ENCODE measurements at places on chromosomes 16 and 17. TPM values are rescaled to one million over a fixed set of nuclear protein-coding genes. Genes with fewer than 3 reads are reported as not detected.

DNA sequence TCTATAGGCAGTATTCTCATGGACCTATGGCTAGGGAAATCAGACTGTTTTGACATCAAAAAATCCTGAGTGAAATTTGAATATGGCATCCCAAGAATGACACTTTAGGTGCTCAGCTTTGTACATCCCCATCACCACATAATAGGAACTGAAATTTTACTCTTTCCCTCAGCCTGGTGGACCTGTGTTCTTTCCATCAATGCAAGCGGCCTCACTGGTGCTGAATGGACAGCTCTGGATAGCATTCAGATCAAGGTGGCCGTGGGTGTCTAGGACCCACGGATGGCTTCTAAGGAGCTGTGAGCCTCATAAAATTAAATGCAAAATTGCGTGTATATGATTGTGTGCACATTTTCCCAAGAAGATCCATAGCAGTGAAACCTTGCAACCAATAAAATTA, 152.6 kb downstream of the MAP2K6 start:
- no peak overlapping the region for H3K4me3 ChIP-seq
- no peaks in the 10 kb centered on the region for H3K27me3 ChIP-seq
- no peak for DNase-seq
- no peaks in the 10 kb centered on the region for H3K36me3 ChIP-seq

GRCh38 chr17:78377858-78378224, 608 bp upstream of the PGS1 start:
- no peaks in the 10 kb centered on the region for H3K27me3 ChIP-seq
- H3K27ac ChIP-seq: peak overlapping the region; percentile 85
- DNase-seq: no peak
- no peaks in the 10 kb centered on the region for H3K36me3 ChIP-seq
- H3K4me3 ChIP-seq: peak overlapping the region; percentile 96

GRCh38 chr17:29687596-29687995, 64.9 kb upstream of the CORO6 start:
- H3K36me3 ChIP-seq: no peaks in the 10 kb centered on the region
- no peak overlapping the region for H3K4me3 ChIP-seq
- H3K27ac ChIP-seq: no peak overlapping the region
- DNase-seq: no peak
- no peaks in the 10 kb centered on the region for H3K27me3 ChIP-seq

GRCh38 chr16:89324056-89325010, 106.8 kb downstream of the ZNF778 start:
- H3K36me3 ChIP-seq: no peaks in the 10 kb centered on the region
- DNase-seq: peak; percentile 60
- H3K27ac ChIP-seq: peak overlapping the region; percentile 88
- H3K4me1 ChIP-seq: peaks cover 76% of the 10 kb centered on the region
- H3K4me3 ChIP-seq: no peak overlapping the region

The SLC35G6 gene
- polyA plus RNA-seq: not detected

- peaks cover 9% of the 10 kb centered on the region for H3K36me3 ChIP-seq
- H3K27me3 ChIP-seq: peaks cover 44% of the 10 kb centered on the region
- no peak overlapping the region for H3K27ac ChIP-seq
- H3K4me1 ChIP-seq: peaks cover 41% of the 10 kb centered on the region
- no peak for DNase-seq
Observed at GRCh38 chr17:64783031-64783461, 120.9 kb upstream of the SMURF2 start.

The SHISA6 gene
- not detected for polyA plus RNA-seq

DNA sequence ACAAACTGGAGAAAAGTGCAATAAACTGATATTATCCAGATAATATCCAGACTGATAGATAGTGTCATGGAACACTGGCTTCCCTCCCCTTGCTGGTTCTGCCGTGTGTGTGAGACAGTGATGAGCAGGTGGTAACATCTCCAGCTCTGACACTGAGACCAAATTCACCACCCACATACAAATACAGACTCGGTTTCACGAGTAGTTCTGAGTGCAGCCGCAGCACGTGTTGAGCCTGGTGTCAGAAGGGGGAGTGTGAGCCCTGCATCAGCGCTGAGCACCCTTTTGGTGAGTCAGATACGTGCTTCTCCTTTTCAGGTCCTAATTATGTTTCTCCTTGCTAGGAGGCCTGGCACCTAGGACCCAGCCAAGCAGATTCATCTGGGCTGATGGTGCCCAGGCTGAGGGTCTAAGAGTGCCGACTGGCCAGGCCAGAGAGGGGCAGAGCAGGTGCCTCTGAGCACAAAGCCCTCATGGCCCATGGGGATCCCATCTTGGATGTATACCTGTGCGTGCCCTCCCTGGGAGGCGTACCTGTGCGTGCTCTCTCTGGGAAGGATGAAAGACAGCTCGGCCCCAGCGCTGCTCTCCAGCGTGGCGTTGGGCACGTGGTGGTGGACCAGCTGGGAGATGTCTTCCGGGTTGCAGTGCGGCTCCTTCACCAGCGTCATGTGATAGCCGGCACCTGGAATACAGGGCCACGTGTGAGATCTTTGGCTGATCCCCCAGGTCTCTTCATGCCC, 27.3 kb upstream of the RNPS1 start:
- H3K4me3 ChIP-seq: no peak overlapping the region
- no peak overlapping the region for H3K27ac ChIP-seq
- no peaks in the 10 kb centered on the region for H3K27me3 ChIP-seq

GRCh38 chr17:32558997-32559650, 72.3 kb downstream of the CDK5R1 start:
- no peaks in the 10 kb centered on the region for H3K27me3 ChIP-seq
- DNase-seq: no peak
- H3K4me3 ChIP-seq: no peak overlapping the region
- H3K36me3 ChIP-seq: no peaks in the 10 kb centered on the region
- H3K27ac ChIP-seq: no peak overlapping the region

The CRISPLD2 gene
- 6.0 TPM for polyA plus RNA-seq

DNA sequence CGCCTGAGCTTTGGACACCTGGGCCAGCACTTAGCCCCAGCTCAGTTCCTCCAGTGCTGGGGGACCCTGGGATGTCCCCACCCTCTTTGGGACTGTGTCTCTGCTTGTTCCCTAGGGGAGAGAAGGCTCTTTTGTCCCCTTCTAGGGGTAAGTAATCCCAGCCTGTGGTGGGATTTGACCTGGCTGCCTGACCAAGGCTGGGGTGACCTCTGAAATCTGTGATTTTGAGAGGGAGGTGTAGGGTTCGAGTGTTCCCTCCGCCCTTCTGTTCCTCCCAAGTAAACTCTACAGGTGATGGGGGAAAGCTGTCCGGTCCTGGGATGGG, 593 bp downstream of the TMEM92 start:
- no peak for DNase-seq
- no peak overlapping the region for H3K4me3 ChIP-seq
- H3K4me1 ChIP-seq: peaks cover 38% of the 10 kb centered on the region

GRCh38 chr16:86516623-86517003, 6.3 kb downstream of the FOXF1 start:
- H3K4me1 ChIP-seq: no peaks in the 10 kb centered on the region
- peaks cover 5% of the 10 kb centered on the region for H3K27me3 ChIP-seq
- DNase-seq: peak; percentile 77
- H3K27ac ChIP-seq: peak overlapping the region; percentile 99
- H3K36me3 ChIP-seq: peaks cover 22% of the 10 kb centered on the region

GRCh38 chr16:75100603-75100990, 16.0 kb downstream of the LDHD start:
- H3K27ac ChIP-seq: no peak overlapping the region
- H3K4me3 ChIP-seq: no peak overlapping the region
- no peak for DNase-seq
- peaks cover 66% of the 10 kb centered on the region for H3K4me1 ChIP-seq
- H3K27me3 ChIP-seq: no peaks in the 10 kb centered on the region

GRCh38 chr17:34624767-34625383, 45.5 kb downstream of the TMEM132E start:
- H3K4me3 ChIP-seq: no peak overlapping the region
- peaks cover 86% of the 10 kb centered on the region for H3K27me3 ChIP-seq
- DNase-seq: no peak
- no peak overlapping the region for H3K27ac ChIP-seq

GRCh38 chr16:88455610-88456355, 2.7 kb downstream of the ZFPM1 start:
- DNase-seq: no peak
- peak overlapping the region; percentile 58 for H3K4me3 ChIP-seq
- no peaks in the 10 kb centered on the region for H3K36me3 ChIP-seq
- H3K27ac ChIP-seq: peak overlapping the region; percentile 33

DNA sequence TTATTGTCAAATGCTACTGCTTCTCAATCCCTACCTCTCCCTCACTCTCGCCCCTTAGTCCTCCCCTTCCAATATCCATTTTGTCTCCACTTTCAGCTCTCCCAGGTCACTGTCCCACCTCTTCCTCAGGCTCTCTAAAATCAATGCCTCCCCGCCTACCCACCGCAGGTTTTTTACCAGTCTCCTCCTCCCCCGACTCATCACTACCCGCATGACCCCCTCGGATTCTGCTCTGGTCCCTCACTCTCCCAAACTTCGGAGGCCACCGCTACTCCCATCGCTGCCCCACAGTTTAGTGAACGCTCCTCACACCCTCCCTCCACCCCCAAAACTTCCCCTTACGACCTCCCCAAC, 513 bp downstream of the CRLF3 start:
- DNase-seq: no peak
- no peaks in the 10 kb centered on the region for H3K27me3 ChIP-seq
- no peaks in the 10 kb centered on the region for H3K36me3 ChIP-seq
- H3K4me1 ChIP-seq: peaks cover 20% of the 10 kb centered on the region
- H3K27ac ChIP-seq: peak overlapping the region; percentile 87

GRCh38 chr17:9475101-9475658, 100.4 kb downstream of the STX8 start:
- no peak overlapping the region for H3K4me3 ChIP-seq
- no peaks in the 10 kb centered on the region for H3K4me1 ChIP-seq
- DNase-seq: no peak
- H3K36me3 ChIP-seq: no peaks in the 10 kb centered on the region
- H3K27ac ChIP-seq: no peak overlapping the region

DNA sequence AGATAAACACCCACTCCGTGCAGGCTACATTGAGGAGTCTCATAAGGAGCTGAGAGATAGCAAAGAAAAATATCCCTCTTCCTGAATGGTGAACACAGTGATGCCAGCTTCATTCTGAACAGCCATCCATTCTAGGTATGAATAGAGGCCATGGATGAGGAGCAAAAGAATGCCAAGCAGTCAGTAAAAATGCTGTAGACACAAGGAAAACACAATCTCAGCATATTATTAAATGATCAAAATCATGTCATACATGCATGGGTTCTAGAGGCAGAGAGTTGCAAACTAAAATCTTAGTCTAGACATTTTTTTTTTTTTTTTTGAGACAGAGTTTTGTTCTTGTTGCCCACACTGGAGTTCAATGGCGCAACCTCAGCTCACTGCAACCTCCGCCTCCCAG, 313.0 kb downstream of the SOX9 start:
- H3K36me3 ChIP-seq: no peaks in the 10 kb centered on the region
- H3K27ac ChIP-seq: no peak overlapping the region
- no peaks in the 10 kb centered on the region for H3K4me1 ChIP-seq
- no peak for DNase-seq
- no peak overlapping the region for H3K4me3 ChIP-seq
- H3K27me3 ChIP-seq: no peaks in the 10 kb centered on the region

The HOXB6 gene
- 6.0 TPM for polyA plus RNA-seq

The CCL13 gene
- polyA plus RNA-seq: 9.6 TPM

The RNF112 gene
- polyA plus RNA-seq: 0.92 TPM

GRCh38 chr16:53055541-53056391, 975 bp downstream of the CHD9 start:
- H3K4me3 ChIP-seq: peak overlapping the region; percentile 64
- H3K27ac ChIP-seq: peak overlapping the region; percentile 89
- no peaks in the 10 kb centered on the region for H3K36me3 ChIP-seq
- no peaks in the 10 kb centered on the region for H3K27me3 ChIP-seq
- H3K4me1 ChIP-seq: no peaks in the 10 kb centered on the region

The INO80E gene
- 50.6 TPM for polyA plus RNA-seq

- H3K4me1 ChIP-seq: no peaks in the 10 kb centered on the region
- no peaks in the 10 kb centered on the region for H3K27me3 ChIP-seq
- H3K36me3 ChIP-seq: no peaks in the 10 kb centered on the region
- DNase-seq: no peak
- H3K4me3 ChIP-seq: no peak overlapping the region
Observed at GRCh38 chr16:53737552-53737951, 33.6 kb downstream of the FTO start.

DNA sequence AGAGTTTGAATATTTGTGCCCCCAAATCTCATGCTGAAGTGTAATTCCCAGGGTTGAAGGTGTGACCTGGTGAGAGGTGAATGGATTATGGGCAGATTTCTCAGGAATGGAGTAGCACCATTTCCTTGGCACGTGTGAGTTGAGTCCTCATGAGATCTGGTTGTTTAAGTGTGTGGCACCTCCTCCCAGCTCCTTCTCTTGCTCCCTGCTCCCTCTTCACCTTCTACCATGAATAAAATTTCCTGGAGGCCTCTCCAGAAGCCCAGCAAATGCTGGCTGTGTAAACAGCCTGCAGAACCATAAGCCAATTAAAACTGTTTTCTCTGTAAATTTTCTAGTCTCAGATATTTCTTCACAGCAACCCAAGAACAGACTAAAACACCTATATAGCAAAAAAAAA, 12.6 kb upstream of the APOH start:
- H3K27me3 ChIP-seq: no peaks in the 10 kb centered on the region
- no peaks in the 10 kb centered on the region for H3K4me1 ChIP-seq
- H3K27ac ChIP-seq: no peak overlapping the region
- H3K36me3 ChIP-seq: no peaks in the 10 kb centered on the region

The HYDIN gene
- polyA plus RNA-seq: under 0.01 TPM

GRCh38 chr17:22692806-22693171, 1000.5 kb downstream of the KCNJ18 start:
- H3K36me3 ChIP-seq: no peaks in the 10 kb centered on the region
- no peak overlapping the region for H3K27ac ChIP-seq
- H3K27me3 ChIP-seq: no peaks in the 10 kb centered on the region
- no peak overlapping the region for H3K4me3 ChIP-seq

- H3K27me3 ChIP-seq: no peaks in the 10 kb centered on the region
- H3K27ac ChIP-seq: peak overlapping the region; percentile 99
- peaks cover 6% of the 10 kb centered on the region for H3K4me1 ChIP-seq
- peak; percentile 90 for DNase-seq
Observed at GRCh38 chr16:70706948-70707465, 21.2 kb upstream of the MTSS2 start.

DNA sequence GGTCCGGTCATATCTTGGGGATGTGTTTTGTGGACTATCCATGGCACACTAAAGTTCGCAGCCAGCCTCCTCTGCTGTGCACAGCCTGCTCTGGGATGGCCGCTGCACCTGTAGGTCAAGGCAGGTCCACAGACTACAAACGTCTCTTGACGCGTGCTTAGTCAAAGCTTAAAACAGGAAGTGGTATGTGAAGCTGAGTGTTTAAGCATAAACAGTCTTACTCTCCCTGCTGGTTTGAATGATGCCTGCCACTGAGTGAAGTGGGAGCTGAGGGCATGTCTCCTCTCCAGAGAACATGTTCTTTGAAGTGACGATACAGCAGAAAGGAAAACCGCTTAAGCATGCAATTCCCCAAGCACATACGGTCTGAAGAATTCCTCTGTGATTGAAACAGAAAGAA, 365.6 kb downstream of the SLC39A11 start:
- no peak for DNase-seq
- H3K27ac ChIP-seq: no peak overlapping the region
- H3K4me3 ChIP-seq: no peak overlapping the region
- H3K36me3 ChIP-seq: no peaks in the 10 kb centered on the region

The CDH3 gene
- polyA plus RNA-seq: not detected

The SDF2 gene
- 46.2 TPM for polyA plus RNA-seq

All from sigmoid colon (tissue), 7 donors.